ENCODE measurements at places on chromosomes 2 and 18. TPM values are rescaled to one million over a fixed set of nuclear protein-coding genes. Genes with fewer than 3 reads are reported as not detected.

RBM44 gene
- polyA plus RNA-seq: 0.42 TPM

UNC80 gene
- 2.1 TPM for polyA plus RNA-seq

THOC1 gene
- polyA plus RNA-seq: 56.9 TPM

SMYD1 gene
- not detected for polyA plus RNA-seq

NR4A2 gene
- 0.73 TPM for polyA plus RNA-seq

HS1BP3 gene
- 9.1 TPM for polyA plus RNA-seq

RIT2 gene
- 0.20 TPM for polyA plus RNA-seq

ALK gene
- 1.4 TPM for polyA plus RNA-seq

TWIST2 gene
- 4.0 TPM for polyA plus RNA-seq

CTLA4 gene
- polyA plus RNA-seq: not detected

CAD gene
- 39.9 TPM for polyA plus RNA-seq

TCF23 gene
- 0.72 TPM for polyA plus RNA-seq

PROM2 gene
- polyA plus RNA-seq: 26.7 TPM

CAPN13 gene
- 2.1 TPM for polyA plus RNA-seq

ELOA2 gene
- polyA plus RNA-seq: 0.09 TPM

DNA sequence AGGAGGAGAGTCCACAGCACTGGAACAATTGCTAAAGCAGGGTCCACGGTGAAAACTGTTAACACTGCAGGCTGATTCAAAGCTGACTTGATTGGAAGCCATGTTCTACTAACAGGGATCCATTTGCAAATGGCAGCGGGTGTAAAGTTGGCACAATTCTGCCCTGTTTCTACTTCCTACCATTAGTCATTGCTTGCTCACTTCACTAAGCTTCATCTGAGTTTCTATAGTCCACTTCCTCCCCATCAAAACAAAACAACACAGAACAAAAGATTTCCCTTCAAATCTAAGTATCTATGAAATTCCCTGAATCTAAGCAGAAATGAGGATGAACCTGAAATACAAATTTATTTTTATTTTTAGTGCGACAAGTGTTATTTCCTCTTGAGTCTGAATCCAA lies 187.4 kb upstream of the SOX11 start:
- no peak for DNase-seq

GRCh38 chr2:189580241-189580651 lies 340 bp downstream of the SLC40A1 start:
- no peak for DNase-seq

- no peak for DNase-seq
These were observed 17.5 kb upstream of the SULT1C3 start for GRCh38 chr2:108222261-108222660.

GRCh38 chr2:217438136-217438535 lies 564.7 kb downstream of the TNS1 start:
- DNase-seq: no peak

- DNase-seq: no peak
These were observed 14.0 kb downstream of the ZNF532 start for GRCh38 chr18:58878640-58879039.

DNA sequence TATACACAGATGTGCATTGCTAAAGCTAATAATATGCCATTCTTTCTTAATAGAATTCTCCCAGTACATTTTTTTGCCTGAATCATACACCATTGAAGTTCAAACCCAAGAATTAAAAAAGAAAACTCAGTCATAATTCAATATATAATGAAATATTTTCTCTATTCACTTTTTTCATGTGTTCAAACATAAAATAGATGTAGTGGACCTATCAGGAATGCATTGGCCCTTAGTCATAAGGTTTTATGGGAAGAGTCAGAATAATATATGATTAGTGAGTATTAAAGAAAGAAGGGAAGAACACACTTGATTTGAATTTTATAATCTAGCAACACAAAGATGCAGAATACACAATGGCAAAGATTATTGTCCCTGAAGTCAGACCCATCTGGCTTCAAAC lies 297.0 kb upstream of the COL3A1 start:
- DNase-seq: no peak

DNA sequence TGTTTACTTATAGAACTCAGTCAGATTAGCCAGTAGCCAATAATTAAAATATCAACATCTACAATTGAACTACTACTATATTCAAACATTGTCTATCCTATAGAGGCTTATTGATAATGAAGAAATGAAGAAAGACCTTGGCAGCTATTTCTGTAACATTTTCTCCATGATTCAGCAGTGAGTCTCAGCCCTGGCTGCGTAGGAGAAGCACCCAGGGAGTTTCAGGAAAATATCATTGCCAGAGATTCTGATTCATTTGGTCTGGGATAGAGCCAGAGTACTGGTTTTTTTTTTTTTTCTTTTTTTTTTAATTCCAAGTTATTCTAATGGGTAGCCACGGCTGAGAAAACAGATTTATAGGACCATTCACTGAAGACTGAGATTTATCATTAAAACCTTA lies 404.8 kb downstream of the TXNL1 start:
- no peak for DNase-seq

DNA sequence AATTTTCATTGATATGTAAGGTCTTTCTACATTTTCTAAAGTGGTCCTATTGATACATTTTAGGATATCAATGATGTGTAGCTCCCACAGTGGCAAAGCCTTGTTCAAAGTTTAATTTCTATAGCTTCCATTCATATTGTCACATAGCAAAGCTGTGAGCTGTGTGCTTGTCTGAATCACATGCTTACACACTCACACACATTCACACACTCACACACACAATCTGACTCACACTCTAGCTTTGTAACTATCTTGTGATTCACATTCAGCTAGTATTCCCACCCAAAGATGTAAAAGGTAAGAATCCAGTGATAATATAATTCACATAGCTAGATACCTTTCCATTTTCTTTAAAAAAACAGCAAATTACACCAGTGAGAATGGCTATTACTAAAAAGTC lies 58.7 kb downstream of the MAPRE2 start:
- DNase-seq: no peak

DNA sequence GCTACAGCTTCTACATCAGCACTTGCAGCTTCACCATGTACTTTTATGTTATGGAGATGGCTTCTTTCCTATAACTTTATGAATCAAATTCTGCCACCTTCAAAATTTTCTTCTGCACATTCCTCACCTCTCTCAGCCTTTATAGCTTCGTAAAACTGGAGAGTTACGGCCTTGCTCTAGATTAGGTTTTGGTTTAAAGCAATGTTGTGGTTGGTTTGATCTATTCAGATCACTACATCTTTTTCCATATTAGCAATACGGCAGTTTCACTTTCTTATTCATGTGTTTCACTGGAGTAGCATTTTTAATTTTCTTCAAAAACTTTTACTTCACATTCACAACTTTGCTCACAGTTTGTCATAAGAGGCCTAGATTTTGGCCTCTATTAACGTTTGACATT lies 242.9 kb upstream of the GYPC start:
- no peak for DNase-seq

GRCh38 chr18:48922801-48923730 lies 27.7 kb downstream of the SMAD7 start:
- no peak for DNase-seq

- no peak for DNase-seq
These were observed 56.1 kb downstream of the RPL37A start for GRCh38 chr2:216554755-216555154.

DNA sequence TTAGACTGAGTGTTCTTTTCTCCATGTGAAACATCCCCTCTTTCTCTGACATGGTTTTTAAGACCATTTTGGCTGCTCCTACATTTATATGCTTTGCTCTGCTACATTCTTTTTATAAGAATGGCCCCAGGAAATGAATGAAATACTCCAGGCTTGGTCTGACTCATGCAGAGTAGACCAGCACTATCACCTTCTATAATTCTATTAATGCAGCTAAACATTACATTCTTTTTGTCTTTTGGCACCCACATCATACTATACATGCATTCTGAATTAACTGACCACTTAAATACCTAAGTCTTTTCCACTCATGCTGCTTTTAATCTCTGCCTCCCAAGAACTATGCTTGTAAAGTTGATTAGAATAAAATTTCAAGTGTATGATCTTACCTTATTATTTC lies 94.1 kb downstream of the AAK1 start:
- no peak for DNase-seq

DNA sequence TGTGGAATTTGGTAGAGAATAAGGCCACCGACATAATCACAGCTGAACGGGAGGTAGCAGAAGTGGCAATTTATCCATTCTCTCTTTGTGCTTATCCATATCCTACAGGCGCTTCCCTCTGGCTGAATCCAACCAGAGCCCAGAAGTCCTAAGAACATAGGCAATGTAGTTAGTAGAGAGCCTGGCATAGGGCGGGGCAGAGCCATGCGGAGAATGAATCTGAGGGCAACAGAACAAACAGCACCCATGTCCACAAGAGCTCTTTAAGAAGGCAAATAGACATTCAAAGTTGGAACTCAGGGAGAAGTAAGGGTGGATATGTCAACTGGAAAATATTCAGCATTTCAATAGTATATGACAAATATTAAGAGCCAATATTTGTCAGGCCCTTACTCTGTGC lies 305.9 kb upstream of the VWC2L start:
- no peak for DNase-seq

- no peak for DNase-seq
These were observed 86.2 kb upstream of the HAAO start for GRCh38 chr2:42878581-42878980.

DNA sequence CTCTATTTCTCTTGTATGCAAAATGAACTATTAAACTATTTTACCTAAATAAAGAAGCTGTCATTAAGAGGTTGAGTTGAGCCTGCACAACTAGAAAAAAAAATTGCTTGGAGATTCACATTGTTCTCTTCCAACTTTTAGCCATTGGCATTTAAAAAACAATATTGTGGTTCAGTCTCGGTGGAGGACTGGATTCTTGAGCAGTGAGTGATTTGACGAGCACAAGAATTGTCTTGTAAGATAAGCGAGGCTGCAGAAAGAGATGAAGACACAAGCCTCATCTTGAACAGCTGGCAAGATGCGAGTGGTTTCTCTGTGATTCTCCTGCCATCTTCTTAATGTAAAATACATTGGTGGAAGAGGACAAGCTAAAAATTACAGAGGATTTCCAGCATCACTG lies 67.0 kb downstream of the GALR1 start:
- DNase-seq: no peak

DNA sequence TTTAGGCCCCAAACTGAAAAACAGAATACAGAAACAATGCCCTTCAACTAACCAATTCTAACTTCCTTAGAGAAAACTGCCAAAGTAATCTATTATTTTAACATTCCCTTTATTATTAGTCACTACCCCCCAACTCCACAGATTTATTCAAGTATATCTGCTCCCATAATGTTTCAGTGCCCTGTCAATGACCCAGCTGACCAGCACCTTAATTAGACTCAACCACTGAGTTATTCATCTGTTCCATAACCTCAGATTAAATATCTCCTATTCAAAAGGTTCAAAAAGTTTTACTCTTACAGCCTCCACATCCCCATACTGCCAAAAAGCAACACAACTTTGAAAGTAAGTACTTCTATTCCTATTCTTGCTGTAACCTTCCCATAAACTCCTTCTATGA lies 202.4 kb downstream of the EXOC6B start:
- DNase-seq: no peak

DNA sequence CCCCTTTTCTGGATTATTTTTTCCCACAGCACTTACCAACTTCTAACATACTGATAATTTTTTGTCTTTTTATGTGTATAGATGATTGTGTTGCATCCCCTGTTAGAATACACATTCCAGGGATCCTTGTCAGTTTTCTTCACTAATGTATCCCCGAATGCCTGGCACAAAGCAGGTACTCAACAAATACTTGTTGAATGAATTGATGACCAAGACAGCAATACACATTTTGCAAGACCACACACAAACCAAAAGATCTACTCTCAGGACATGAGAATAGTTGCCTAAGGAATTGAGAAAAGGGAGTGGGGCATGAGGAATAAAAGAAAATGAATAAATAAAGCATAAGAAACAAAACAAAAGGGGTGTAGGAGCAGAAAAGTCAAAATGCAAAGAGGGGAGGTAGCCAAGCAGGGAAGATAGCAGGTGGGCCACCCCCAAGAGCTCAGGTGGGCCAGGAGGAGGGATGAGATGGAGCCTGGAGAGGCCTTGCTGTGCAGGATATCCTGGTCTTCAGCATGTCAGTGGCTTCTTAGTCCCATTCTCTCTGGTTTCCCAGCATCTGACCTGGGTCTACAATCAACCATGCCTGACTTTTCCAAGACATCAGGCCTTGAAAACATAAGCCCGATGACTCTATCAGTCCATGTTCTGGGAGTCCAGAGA lies 38.5 kb upstream of the FZD7 start:
- DNase-seq: no peak

DNA sequence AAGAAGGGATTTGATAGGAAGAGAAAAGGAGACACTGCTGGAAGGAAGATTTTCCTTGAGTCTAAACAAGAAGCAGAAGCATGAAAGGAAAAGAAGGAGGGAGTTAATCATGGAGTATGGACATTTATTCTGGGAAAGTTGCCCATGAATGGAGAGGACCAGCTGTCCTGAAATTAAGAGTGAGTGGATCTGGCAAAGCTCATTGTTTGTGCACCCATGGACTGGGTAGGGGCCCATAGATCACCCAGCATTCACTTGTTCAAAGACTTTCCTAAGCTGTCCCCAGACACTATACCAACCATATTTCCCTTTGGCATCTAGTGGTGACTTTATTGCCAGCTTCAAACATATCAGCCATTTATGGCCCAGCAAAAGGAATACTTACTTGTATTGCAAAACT lies 422.7 kb downstream of the FBXO15 start:
- DNase-seq: no peak

DNA sequence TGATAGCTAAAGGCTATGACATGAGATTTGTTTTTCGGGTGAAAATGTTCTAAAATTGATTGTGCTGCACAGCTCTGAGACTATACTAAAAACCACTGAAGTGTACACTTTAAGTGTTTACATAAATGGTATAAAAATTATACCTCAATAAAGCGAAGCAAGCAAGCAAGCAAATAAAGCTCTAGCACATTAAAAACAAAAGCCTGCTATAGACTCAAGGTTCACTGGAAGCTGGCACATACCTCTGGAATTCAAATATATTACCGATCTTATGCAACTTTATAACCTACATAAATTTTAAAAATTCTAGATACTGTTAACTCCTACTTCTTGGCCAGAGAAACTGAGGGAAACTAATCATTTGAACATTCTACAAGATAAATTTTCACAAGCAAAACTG lies 20.1 kb downstream of the PELI1 start:
- no peak for DNase-seq

DNA sequence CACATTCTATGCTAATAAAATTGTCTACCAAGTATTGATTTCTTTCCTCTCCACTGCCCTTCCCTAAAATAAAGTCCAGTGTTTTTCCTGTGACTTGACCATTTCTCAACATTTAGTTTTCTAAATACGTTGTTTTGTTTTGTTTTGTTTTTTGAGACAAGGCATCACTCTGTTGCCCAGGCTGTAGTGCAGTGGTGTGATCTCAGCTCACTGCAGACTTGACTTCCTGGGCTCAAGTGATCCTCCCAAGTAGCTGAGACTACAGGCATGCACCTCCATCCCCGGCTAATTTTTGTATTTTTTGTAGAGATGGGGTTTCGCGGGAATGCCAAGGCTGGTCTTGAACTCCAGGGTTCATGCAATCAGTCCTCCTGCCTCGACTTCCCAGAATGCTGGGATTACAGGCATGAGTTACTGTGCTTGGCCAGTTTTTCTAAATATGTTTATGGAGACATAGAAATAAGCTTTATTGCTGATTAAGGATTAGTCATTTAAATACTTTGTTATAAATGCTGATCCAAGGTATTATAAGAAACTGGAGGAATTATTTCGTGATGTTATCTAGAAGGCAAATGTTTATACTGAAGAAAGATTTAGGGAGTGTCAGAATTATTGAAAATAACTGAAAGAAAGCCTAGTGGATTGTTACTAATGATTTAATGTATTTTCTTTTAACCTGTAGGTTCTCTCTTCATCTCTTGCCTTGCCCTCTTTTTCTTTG lies 5.7 kb upstream of the HTR2B start:
- DNase-seq: no peak

Data from left renal pelvis (tissue), 4 donors.